ENCODE measurements at places on chromosomes 12 and 14.
A peak's percentile ranks its signal among the peaks of the same experiment; 100 is the strongest.

- no peak for DNase-seq
Observed at GRCh38 chr14:76146976-76147375, 4.7 kb upstream of the GPATCH2L start.

GRCh38 chr12:108856428-108857157, 790 bp downstream of the SSH1 start:
- DNase-seq = peak; percentile 56

GRCh38 chr14:84029720-84030119, 1500.2 kb upstream of the FLRT2 start:
- DNase-seq = no peak

- DNase-seq = no peak
Observed at GRCh38 chr12:116263844-116264243, 13.6 kb downstream of the MED13L start.

GRCh38 chr12:69070319-69071090, 137.5 kb upstream of the CPM start:
- DNase-seq = peak; percentile 57

DNA sequence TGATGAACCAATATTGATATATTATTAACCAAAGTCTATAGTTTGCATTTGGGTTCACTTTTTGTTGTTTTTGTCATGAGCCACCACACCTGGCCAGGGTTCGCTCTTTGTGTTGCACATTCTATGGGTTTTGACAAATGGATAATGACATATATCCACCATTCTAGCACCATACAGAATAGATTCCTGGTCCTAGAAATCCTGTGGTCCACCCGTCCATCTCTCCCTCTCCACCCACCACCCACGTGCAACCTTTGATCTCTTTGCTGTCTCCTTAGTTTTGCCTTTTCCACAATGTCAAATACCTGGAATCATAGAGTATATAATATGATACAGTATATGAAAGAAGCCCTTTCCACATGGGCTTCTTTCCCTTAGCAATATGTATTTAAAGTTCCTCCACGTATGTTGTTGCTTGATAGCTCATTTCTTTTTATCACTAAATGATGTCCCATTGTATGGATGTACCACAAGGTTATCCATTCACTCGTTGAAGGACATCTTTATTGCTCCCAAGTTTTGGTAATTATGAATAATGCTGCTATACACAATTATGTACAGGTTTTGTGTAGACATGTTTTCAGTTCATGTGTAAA, 7.4 kb downstream of the RPL6 start:
- no peak for DNase-seq

DNA sequence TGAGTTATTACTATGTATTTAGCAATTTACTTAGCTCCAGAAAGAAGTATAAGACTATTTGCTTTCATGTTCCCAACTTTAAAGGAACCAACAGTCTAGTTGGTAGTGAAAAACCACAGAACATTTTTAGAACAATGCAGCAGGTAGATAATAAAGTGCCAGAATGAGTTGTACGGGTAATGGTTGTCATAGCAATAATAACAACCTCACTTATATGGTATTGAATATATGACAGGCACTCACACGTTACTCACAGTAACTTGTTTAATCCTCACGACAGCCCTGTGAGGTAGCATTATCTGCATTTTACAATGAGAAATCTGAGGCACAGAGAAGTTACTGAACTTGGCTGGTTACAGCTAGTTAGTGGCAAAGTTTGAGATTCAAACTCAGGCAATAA, 10.6 kb upstream of the GAPDH start:
- no peak for DNase-seq

DNA sequence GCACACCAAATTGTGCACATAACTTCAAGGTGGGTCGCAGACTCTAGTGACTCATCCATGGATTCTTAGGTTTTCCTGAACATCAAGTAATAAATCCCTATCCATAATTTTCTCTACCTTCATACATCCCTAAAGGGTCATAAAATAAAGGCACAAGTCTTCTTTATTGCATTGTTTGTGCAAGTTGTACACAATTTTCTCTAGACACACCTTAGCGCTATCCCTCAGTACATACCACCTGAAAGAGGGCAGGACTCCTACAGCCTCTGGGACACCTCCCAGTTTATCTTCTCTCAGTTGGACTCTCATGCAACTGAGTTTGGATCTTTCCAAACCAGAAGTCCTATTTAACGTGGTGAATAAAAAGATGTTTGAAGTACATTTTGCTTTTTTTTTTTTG, 168.5 kb upstream of the BMP4 start:
- DNase-seq = no peak

GRCh38 chr14:99136401-99136800, 135.6 kb downstream of the BCL11B start:
- no peak for DNase-seq

All from CD4-positive, alpha-beta T cell treated with Interleukin-4 for 1 hour (primary cell).